H9 (cell line): ENCODE measurements at places on chromosomes 16 and 17. TPM values are rescaled to one million over a fixed set of nuclear protein-coding genes. Genes with fewer than 3 reads are reported as not detected.

GRCh38 chr17:26765860-26766709 lies 527.8 kb upstream of the WSB1 start:
- H3K27ac ChIP-seq: no peak overlapping the region
- H3K27me3 ChIP-seq: no peaks in the 10 kb centered on the region
- peaks cover 5% of the 10 kb centered on the region for H3K36me3 ChIP-seq
- no peaks in the 10 kb centered on the region for H3K4me1 ChIP-seq
- no peak overlapping the region for H3K4me3 ChIP-seq
- no peak for DNase-seq

PRSS21 gene
- total RNA-seq: not detected in 2 replicates

DNA sequence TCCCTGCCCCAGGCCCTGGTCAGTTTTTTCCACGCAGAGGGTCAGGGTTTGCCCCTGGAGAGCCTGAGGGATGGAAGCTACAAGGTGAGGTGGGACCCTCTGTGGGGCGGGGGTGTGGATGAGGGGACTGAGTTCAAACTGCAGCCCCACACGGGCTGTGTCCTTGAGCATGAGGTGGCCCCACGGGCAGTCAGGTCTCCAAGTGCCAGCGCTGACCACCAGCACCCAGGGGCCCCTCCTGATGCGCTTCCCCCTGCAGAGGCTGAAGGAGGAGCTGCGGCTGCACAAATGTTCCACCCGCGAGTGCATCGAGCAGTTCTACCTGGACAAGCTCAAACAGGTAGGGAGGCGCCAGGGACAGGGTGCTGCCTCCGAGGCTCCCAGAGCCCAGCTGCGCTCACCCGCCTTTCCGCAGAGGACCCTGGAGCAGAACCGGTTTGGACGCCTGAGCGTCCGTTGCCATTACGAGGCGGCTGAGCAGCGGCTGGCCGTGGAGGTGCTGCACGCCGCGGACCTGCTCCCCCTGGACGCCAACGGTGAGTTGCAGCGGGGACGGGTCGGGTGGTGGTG lies 4.3 kb downstream of the TSR3 start:
- no peaks in the 10 kb centered on the region for H3K27me3 ChIP-seq
- H3K36me3 ChIP-seq: peaks cover 18% of the 10 kb centered on the region
- H3K27ac ChIP-seq: no peak overlapping the region
- H3K4me3 ChIP-seq: no peak overlapping the region

- no peak for DNase-seq
- peaks cover 12% of the 10 kb centered on the region for H3K36me3 ChIP-seq
- no peak overlapping the region for H3K27ac ChIP-seq
- no peaks in the 10 kb centered on the region for H3K4me1 ChIP-seq
These were observed 78.5 kb upstream of the CLEC3A start for GRCh38 chr16:77943801-77944200.

DNA sequence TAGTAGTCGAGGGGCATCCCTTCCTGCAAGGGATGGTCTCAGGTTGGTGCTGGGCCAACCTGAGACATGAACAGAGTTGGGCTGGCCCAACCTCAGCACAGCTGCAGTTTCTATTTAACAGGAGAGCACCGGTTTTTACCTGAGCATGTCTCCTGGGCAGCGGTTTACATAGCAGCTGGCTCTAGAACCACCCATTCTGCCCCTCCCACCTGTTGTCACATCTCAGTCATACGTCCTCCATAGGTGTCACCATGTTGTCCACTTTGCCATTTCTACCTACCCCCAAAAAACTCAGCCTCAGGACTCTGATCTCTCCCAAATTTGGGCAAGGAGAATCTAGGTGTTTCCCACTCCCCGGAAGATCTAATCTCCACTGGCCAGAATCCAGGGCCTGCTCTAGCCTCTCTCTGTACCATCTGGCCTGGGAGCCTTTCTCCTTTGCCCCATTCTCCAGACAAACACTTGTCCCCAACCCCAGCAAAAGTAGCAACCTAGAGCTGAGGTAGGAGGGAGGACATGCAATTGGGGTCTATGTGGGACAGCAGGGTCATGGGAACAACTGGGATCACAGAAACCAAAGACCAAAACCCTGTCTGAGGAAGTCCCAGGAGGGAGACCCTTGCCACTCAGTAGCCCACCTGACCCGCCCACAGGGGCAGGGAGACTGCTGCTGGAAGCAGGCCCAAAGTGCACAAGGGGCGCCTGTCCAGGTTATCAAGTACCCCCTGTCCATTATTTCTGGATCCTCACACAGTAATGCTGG lies 19.1 kb downstream of the ETV4 start:
- H3K4me3 ChIP-seq: no peak overlapping the region
- no peak overlapping the region for H3K27ac ChIP-seq
- H3K4me1 ChIP-seq: peaks cover 11% of the 10 kb centered on the region; the same call in 1 of the 2 replicates
- DNase-seq: no peak

DNA sequence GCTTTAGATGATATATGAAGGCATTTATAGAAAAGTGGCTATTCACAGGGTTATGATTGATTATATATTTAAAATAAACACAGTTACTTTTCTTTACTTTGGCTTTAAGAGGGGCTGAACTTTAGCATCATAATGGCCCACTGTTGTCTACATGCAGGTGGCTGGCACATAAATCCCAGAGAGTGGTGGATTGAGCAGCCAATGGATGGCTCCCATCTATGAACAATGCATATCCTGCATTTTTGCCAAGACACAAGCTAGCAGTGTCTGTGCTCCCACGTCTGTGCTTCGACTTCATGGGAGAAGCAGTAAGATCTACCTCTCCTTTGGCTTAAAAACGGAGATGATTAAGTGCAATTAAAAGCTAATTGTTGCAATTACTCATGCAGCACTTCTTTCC lies 373.2 kb upstream of the CDH11 start:
- no peak overlapping the region for H3K27ac ChIP-seq
- H3K27me3 ChIP-seq: no peaks in the 10 kb centered on the region

DNA sequence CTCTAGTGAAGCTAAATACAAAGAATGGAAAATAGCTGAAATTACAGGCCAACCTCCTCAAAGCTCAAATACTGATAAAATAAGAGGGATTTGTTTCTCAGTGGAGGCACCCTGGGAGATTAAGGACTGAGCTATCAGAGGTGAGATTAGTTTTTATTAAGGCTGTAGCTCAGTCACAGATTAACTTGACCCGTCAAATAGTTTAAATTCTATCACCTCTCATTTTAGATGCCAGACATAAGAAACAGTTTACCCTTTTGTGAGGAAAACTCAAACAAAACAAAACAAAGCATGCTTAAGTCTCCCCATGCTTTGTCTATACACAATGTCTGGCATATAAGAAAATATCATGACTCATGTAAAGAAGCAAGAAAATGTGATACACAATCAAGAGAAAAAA lies 208.3 kb upstream of the PMFBP1 start:
- no peak overlapping the region for H3K4me3 ChIP-seq
- no peaks in the 10 kb centered on the region for H3K4me1 ChIP-seq
- H3K27ac ChIP-seq: no peak overlapping the region
- no peak for DNase-seq
- H3K36me3 ChIP-seq: no peaks in the 10 kb centered on the region
- no peaks in the 10 kb centered on the region for H3K27me3 ChIP-seq

GRCh38 chr16:22648141-22648540 lies 137.4 kb downstream of the NPIPB5 start:
- no peaks in the 10 kb centered on the region for H3K4me1 ChIP-seq
- H3K36me3 ChIP-seq: no peaks in the 10 kb centered on the region
- H3K4me3 ChIP-seq: no peak overlapping the region
- no peaks in the 10 kb centered on the region for H3K27me3 ChIP-seq
- DNase-seq: peak; percentile 17
- H3K27ac ChIP-seq: no peak overlapping the region

GRCh38 chr17:64261417-64262145 lies 1.5 kb downstream of the TEX2 start:
- H3K36me3 ChIP-seq: no peaks in the 10 kb centered on the region
- H3K27me3 ChIP-seq: no peaks in the 10 kb centered on the region; the same call in 1 of the 2 replicates
- no peak overlapping the region for H3K27ac ChIP-seq
- H3K4me3 ChIP-seq: peak overlapping the region; percentile 92

DNA sequence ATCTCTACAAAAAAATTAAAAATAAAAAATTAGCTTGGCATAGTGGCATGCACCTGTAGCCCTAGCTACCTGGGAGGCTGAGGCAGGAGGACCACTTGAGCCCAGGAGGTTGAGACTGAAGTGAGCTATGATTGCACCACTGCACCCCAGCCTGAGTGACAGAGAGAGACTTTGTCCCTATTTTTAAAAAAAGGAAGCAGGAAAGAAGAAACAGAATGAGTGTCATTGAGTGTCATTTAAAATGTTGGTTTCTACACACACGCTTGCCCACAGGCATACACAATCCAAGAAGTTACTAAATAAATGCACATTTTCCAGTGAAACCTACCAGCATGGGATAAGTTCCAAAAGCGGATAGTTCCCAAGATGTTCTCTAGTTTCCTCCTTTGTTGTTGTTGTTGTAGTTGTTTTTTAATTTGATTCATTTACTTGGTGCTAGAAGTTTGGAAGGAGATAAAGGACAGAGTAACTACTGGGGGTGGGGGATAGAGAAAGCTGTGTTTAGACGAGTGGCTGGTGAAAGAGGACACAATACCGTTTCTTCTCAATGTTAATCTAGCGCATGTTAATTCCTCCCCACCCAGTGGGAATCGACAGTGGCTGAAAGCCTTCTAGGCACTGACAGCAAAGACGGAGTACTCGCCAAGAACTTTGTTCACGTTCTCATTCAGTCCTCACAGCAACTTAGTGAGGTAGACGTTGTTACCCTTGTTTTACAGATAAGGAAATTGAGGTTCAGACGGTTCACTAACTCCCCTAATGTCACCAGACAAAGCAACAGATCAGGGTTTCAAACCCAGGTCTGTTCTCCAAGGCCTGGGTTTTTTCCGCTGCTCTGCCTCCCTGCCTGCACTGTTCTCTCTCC lies 17.3 kb downstream of the MRPS23 start:
- peaks cover 4% of the 10 kb centered on the region; the same call in 1 of the 2 replicates for H3K36me3 ChIP-seq
- no peak overlapping the region for H3K27ac ChIP-seq
- DNase-seq: no peak
- peaks cover 3% of the 10 kb centered on the region; the same call in 1 of the 2 replicates for H3K4me1 ChIP-seq

DNA sequence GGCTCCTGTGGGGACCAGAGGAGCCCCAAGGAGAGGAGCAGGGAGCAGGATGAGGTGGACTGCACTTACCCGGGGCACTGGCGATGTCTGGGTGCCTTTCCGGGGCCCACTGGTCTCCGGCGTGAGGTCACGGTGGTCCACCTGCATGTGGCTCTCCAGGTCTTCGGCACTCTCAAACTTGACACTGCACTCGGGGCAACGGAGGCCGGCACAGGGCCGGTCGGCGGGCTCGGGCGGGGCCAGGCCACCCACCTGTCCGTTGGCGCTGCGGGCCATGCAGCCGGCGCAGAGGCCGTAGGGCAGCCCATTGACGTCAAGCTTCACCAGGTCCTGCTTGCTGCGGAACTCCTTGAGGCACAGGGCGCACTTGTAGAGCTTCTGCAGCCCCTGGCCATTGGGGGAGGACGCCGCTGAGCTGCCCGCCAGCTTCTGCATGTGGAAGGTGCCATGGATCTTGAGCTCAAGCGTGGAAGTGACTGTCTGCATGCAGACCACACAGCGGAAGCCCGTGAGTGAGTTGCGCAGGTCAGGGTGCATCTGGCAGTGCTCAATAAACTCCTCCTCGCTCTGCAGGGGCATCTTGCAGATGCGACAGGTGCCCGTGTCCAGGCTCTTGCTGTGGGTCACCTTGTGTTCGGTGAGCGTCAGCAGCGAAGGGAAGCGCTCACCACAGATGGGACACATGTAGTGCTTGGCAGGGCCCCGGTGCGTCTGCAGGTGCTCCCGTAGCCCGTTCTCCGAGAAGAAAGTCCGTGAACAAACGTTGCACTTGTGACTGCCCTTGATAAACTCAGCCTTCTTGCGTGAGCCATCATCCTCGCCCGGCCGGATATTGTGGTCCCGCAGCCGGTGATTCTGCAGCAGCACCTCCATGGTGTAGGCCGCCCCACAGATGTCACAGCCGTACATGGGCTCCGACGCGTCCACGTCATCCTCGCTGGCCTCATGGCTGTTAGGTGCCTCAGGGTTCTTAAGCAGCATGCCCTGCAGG lies 220.0 kb downstream of the ZNF423 start:
- no peaks in the 10 kb centered on the region for H3K27me3 ChIP-seq
- no peak overlapping the region for H3K27ac ChIP-seq
- DNase-seq: peak; percentile 21
- H3K4me1 ChIP-seq: peaks cover 8% of the 10 kb centered on the region; the same call in 1 of the 2 replicates
- no peak overlapping the region for H3K4me3 ChIP-seq

NUPR1 gene
- total RNA-seq: 0.15 and 0.35 TPM in 2 replicates

DNA sequence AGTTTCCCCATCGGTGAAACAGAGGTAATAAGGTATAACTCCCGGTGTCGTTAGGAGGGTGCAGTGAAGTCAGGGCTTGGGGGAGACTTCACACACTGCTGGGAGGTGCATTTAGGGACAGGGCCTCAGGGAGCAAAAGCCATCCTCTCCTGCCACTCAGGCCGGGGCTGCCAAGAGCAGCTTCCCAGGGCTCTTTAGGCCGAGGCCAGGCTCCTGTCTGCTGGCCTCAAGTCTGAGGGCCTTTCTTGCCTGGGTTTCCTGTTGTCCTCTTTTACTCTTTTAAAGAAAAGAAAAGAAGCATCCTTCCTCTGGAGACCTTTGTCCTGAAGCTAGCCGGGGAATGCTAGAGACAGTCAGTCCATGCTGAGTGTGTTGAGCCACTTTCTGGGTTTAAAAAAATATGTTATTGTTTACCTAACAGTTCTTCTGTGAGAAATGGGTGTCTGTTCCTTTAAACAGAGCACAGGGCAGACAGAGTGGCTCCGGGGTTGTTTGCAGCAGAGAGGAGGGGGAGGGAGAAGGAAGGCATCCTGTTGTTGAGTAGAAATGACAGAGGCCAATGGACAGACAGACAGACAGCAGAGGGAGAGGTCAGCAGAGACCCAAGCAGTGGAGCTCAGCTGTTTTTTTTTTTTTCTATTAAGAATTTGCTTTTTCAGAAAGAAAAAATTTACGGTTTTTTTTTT lies 79.1 kb downstream of the C17orf67 start:
- H3K36me3 ChIP-seq: no peaks in the 10 kb centered on the region
- H3K4me1 ChIP-seq: 0 out of 2 replicates have a peak, but pooled peaks cover 5% of the 10 kb centered on the region
- H3K4me3 ChIP-seq: no peak overlapping the region
- DNase-seq: no peak
- H3K27me3 ChIP-seq: no peaks in the 10 kb centered on the region

- no peaks in the 10 kb centered on the region for H3K4me1 ChIP-seq
- H3K4me3 ChIP-seq: no peak overlapping the region
- H3K27ac ChIP-seq: no peak overlapping the region
- no peak for DNase-seq
- H3K27me3 ChIP-seq: no peaks in the 10 kb centered on the region
These were observed 2284.7 kb downstream of the TP53TG3F start for GRCh38 chr16:35744084-35744483.

GRCh38 chr16:86241681-86242080 lies 268.6 kb upstream of the FOXF1 start:
- peaks cover 5% of the 10 kb centered on the region for H3K36me3 ChIP-seq
- H3K27ac ChIP-seq: no peak overlapping the region
- H3K4me3 ChIP-seq: no peak overlapping the region
- H3K4me1 ChIP-seq: no peaks in the 10 kb centered on the region; the same call in 1 of the 2 replicates
- DNase-seq: no peak
